Activated CD4-positive, alpha-beta T cell treated with anti-CD3 and anti-CD28 coated beads, Interleukin-2, amount 10 ng/mL, durations not matched to agents 7 days and 5 days (primary cell): ENCODE measurements at places on chromosomes 5 and 9. TPM values are rescaled to one million over a fixed set of nuclear protein-coding genes. Genes with fewer than 3 reads are reported as not detected.

Gene FAM163B
- total RNA-seq = not detected

Gene BAG1
- total RNA-seq = 72.2 TPM

Gene TCF7
- total RNA-seq = 271 TPM

Gene TAF11L9
- not detected for total RNA-seq

Gene KCNMB1
- total RNA-seq = not detected

GRCh38 chr9:131589993-131590392 is 44.7 kb downstream of the PRRT1B start:
- DNase-seq = no peak
- H3K4me3 ChIP-seq = peak overlapping the region; percentile 28
- peaks cover 54% of the 10 kb centered on the region for H3K4me1 ChIP-seq
- no peaks in the 10 kb centered on the region for H3K27me3 ChIP-seq

DNA sequence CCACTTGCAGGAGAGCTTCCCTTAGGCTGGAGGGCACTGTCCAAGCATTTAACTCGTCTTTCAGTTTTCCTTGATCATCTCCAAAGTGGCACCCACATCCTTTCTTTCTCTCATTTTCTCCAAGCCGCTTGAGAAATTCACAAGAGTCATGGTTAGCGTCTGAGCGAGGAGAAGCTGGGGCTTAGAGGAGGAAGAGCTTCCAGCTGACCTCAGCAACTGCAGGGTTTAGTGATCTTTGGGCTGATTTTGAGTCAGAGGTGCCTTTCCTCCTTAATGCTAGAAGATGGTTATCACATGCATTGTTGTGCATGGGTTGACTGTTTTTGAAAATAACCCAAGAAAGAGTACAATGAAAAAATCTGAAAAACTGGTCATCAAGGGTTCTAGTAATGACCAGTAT is 134.7 kb downstream of the GADD45G start:
- peaks cover 62% of the 10 kb centered on the region for H3K4me1 ChIP-seq
- no peaks in the 10 kb centered on the region for H3K27me3 ChIP-seq
- peaks cover 1% of the 10 kb centered on the region for H3K36me3 ChIP-seq
- peak; percentile 26 for DNase-seq

DNA sequence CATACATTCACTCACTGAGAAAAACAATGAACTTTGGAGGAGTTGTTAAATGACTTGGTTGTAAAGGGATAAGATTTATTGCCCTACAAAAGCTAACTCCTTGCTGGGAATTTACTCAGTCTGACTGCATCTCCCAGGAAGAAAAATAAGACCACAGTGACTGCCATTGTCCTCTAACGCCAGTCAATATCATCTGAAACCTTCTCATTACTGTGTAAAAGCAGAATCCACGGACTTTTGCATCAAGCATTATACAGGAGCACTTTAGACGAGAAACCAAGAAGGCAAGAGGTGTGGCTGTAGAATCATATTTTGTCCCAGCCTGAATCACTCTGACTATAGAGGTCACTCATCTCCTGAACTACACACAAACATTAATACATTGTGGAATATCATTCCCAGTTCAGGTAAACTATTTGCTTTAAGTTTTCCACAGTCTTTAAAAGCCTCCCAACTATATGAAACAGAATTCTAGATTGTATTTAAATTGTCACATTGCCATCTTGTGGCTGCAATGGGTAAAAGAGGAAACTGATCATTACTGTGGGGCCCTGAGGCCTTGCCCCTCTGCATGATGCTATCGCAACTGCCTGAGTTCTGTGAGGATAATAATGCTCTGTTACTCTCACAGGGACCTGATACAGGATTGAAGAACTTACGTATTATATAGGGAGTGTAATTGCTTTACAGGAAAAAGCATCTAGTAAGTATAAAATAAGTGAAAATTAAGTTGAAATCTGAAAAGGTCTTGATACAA is 142.9 kb downstream of the SLCO4C1 start:
- no peaks in the 10 kb centered on the region for H3K4me1 ChIP-seq
- DNase-seq = peak; percentile 18
- H3K27ac ChIP-seq = no peak overlapping the region
- no peaks in the 10 kb centered on the region for H3K27me3 ChIP-seq

- no peaks in the 10 kb centered on the region for H3K36me3 ChIP-seq
- no peak overlapping the region for H3K4me3 ChIP-seq
- no peak for DNase-seq
- peaks cover 7% of the 10 kb centered on the region for H3K27me3 ChIP-seq
- no peaks in the 10 kb centered on the region for H3K4me1 ChIP-seq
Measured at GRCh38 chr5:108523360-108523759, 141.5 kb upstream of the FBXL17 start.

- H3K27me3 ChIP-seq = peaks cover 18% of the 10 kb centered on the region
- no peaks in the 10 kb centered on the region for H3K36me3 ChIP-seq
- no peak overlapping the region for H3K27ac ChIP-seq
Measured at GRCh38 chr9:95791695-95792094, 83.8 kb upstream of the ERCC6L2 start.

- peaks cover 2% of the 10 kb centered on the region for H3K27me3 ChIP-seq
- no peaks in the 10 kb centered on the region for H3K4me1 ChIP-seq
- no peak overlapping the region for H3K4me3 ChIP-seq
- no peak for DNase-seq
- H3K27ac ChIP-seq = no peak overlapping the region
Measured at GRCh38 chr5:139207297-139208000, 9.3 kb upstream of the SIL1 start.

DNA sequence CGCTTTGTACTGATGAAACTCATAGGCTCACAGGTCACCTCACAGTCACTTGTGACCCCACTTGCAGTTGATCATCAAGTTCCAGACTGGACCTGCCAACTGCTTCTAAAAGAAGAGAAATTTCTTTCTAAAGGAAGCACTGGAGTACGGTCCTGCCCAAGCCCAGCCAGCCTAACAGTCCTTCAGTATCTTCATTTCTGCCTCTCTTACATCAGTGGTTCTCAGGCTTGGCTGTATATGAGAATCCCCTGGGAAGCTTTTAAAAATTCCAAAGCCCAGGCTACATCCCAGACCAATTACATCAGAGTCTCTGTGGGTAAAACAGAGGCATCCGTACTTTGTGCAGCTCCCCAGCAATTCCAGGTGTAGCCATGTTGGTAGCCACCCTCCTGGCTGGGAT is 282.1 kb downstream of the NFIB start:
- no peaks in the 10 kb centered on the region for H3K27me3 ChIP-seq
- H3K4me3 ChIP-seq = no peak overlapping the region

- H3K4me3 ChIP-seq = peak within 1 kb of the TSS; percentile 82
- no peaks in the 10 kb centered on the region for H3K36me3 ChIP-seq
- H3K4me1 ChIP-seq = peaks cover 15% of the 10 kb centered on the region
- peaks cover 62% of the 10 kb centered on the region for H3K27me3 ChIP-seq
- DNase-seq = peak; percentile 12
Measured at GRCh38 chr9:86098824-86099700, at the start of gene GOLM1. Gene GOLM1, minus strand, starts transcription at chr9:86099558. Its CDS starts 20,238 bp downstream, at chr9:86079320.

- peaks cover 3% of the 10 kb centered on the region for H3K27me3 ChIP-seq
- no peak for DNase-seq
- H3K4me3 ChIP-seq = no peak overlapping the region
- peaks cover 16% of the 10 kb centered on the region for H3K4me1 ChIP-seq
Measured at GRCh38 chr9:680106-680505, 161.4 kb upstream of the DMRT1 start.

DNA sequence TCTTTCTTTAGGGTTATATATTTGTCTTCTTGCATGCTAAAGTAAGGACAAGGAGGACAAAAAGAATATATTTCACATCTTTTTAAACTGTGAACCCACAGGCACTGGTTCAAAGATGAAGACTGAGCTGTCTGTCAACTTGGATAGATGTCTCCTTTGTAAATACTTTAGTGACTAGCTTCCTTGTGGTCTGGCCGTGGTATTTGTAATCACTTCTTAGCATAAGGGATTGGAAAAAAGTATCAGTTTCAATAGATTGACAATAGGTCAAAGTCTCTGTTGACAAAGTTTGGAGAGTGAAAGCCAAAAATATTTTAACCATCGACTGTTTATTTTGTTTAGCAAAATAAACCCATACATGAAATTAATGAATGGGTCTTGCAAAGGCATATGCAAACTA is 91.4 kb downstream of the TMEM167A start:
- peaks cover 11% of the 10 kb centered on the region for H3K27me3 ChIP-seq
- DNase-seq = no peak
- no peak overlapping the region for H3K27ac ChIP-seq
- no peaks in the 10 kb centered on the region for H3K36me3 ChIP-seq
- no peaks in the 10 kb centered on the region for H3K4me1 ChIP-seq

DNA sequence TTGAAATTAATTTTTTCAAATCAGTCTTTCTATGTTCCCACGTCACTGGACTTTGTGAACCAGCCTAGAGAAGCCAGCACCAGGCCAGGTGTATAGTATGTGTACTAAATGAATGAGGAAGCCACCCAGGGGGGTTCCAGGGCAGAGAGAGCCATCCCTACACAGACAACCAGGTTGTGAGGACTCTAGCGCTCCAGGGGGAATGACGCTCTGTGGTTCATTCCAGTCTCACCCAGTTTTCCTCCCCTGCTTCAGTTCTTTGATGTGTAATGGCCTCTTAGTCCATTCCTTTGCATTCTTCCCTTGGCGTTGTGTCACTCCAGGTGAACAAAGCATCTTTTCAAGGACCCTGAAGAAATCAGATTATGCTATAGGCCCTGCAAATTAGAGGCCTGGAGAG is 330.6 kb downstream of the NSG2 start:
- no peaks in the 10 kb centered on the region for H3K4me1 ChIP-seq
- no peaks in the 10 kb centered on the region for H3K36me3 ChIP-seq
- DNase-seq = no peak
- H3K4me3 ChIP-seq = no peak overlapping the region

GRCh38 chr9:107566611-107567061 is 77.1 kb upstream of the KLF4 start:
- no peaks in the 10 kb centered on the region for H3K27me3 ChIP-seq
- no peaks in the 10 kb centered on the region for H3K36me3 ChIP-seq
- H3K4me3 ChIP-seq = no peak overlapping the region
- no peak for DNase-seq
- no peaks in the 10 kb centered on the region for H3K4me1 ChIP-seq

- H3K27me3 ChIP-seq = no peaks in the 10 kb centered on the region
- H3K27ac ChIP-seq = no peak overlapping the region
- no peak for DNase-seq
- H3K4me3 ChIP-seq = no peak overlapping the region
- H3K4me1 ChIP-seq = no peaks in the 10 kb centered on the region
Measured at GRCh38 chr5:27682600-27682999, 644.2 kb upstream of the CDH9 start.

- peaks cover 5% of the 10 kb centered on the region for H3K4me1 ChIP-seq
- no peak for DNase-seq
- no peak overlapping the region for H3K27ac ChIP-seq
- no peaks in the 10 kb centered on the region for H3K36me3 ChIP-seq
- H3K4me3 ChIP-seq = no peak overlapping the region
Measured at GRCh38 chr9:112601636-112602035, 115.0 kb downstream of the KIAA1958 start.

DNA sequence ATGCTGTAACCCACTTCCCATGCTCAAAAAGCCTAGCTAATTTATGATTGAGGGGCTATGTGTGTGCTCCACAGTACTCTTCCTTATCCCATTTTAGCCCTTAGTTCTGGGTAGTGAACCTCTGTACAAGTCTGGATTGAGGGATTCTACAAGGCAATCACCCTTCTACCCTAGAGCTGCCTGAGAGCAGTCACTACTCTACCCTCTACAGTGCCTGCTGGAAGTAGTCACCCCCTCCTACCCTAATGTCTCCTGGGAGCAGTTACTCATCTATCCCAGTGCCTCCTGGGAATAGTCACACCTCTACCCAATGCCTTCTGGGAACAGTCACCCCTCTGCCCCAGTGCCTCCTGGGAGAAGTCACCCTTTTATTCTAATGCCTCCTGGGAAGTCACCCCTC is 150.6 kb downstream of the ATP10B start:
- no peak overlapping the region for H3K4me3 ChIP-seq
- H3K27me3 ChIP-seq = peaks cover 12% of the 10 kb centered on the region
- no peaks in the 10 kb centered on the region for H3K4me1 ChIP-seq
- DNase-seq = no peak
- no peaks in the 10 kb centered on the region for H3K36me3 ChIP-seq
- no peak overlapping the region for H3K27ac ChIP-seq

GRCh38 chr5:11619339-11620024 is 284.8 kb downstream of the CTNND2 start:
- no peaks in the 10 kb centered on the region for H3K27me3 ChIP-seq
- no peaks in the 10 kb centered on the region for H3K4me1 ChIP-seq
- no peak for DNase-seq
- H3K36me3 ChIP-seq = no peaks in the 10 kb centered on the region
- H3K27ac ChIP-seq = no peak overlapping the region

GRCh38 chr5:172659570-172659908 is 18.5 kb downstream of the NEURL1B start:
- DNase-seq = no peak
- H3K27ac ChIP-seq = no peak overlapping the region
- peaks cover 3% of the 10 kb centered on the region for H3K36me3 ChIP-seq
- H3K4me1 ChIP-seq = no peaks in the 10 kb centered on the region

DNA sequence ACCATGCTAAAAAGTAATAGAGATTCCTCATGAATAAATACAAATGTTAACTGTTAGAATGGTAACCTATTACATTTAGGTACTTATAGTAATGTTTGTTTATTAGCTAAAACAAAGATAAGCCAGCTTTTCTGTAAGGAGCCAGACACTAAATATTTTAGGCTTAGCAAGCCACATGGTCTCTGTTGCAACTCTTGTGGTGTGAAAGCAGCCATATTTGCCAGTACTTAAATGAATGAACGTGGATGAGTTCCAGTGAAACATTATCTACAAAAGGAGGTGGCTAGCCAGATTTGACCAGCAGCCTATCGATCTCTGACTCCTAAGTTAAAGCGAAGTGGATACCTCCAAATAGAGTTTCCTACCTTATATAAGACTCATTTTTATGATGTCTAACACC is 331.6 kb downstream of the CDH12 start:
- no peaks in the 10 kb centered on the region for H3K27me3 ChIP-seq
- DNase-seq = no peak
- no peaks in the 10 kb centered on the region for H3K36me3 ChIP-seq
- no peak overlapping the region for H3K27ac ChIP-seq
- no peak overlapping the region for H3K4me3 ChIP-seq
